CD4-positive, alpha-beta T cell treated with Interleukin-17A for 1 hour (primary cell): ENCODE measurements at places on chromosomes 12 and 14.

DNA sequence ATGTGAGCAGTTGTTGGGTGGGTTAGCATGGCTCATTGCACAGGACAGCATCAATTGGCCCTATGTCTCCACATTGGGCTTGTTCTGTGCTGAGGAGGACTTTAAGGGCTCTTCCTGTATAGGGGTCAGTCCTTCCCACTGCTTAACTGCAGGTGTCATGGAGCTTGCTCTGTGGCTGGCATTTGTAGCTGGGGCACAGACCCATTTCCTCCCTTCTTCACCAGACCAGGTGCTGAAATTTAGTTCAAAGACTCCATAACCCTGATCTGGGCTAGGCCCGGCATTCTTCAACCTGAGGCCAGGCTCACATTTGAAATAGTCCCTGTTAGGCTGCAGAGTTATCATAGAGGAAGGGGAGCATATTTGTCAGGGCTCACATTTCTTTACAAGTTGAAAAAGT, 12.8 kb downstream of the CHST11 start:
- DNase-seq, result no peak

- no peak for DNase-seq
Measured at GRCh38 chr12:121812921-121813896, 9.4 kb downstream of the SETD1B start.

DNA sequence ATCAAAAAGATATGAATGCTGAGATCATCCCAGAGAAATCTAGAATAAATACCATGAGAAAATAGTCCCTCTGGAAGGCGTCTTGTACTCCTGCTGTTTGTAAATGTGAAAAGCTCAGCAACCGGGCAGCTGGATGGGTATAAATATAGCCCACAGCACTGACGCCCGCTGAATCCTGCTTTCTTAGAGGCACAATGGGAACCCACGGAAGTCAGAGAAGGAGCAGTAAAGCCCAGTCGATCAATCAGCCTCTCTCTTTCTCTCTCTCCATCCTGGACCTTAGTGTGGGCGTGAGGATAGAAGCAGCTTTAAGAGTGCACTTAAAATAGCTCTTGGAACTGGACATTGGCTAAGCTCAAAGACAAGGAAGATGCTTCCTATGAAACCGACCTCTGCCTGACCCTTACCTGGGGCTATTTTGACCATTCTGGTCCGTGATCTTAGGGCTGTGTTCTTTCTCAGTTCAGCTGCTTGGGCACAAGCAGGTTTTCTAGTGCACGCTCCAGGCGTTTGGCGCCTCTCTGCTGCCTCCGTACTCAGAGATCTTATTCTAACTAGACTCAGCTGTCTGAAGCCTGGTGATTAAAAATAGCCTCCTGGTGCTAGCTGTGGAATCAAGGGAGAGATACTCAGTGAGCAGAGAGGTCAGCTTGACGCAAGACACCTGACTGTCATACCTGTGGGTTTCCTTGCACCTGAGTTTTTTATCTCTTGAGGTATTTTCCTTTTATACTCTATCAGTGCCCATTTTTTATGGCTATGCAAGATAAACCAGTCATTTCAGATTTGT, 144.6 kb downstream of the ETV6 start:
- no peak for DNase-seq

- DNase-seq, result no peak
Measured at GRCh38 chr12:64181430-64182291, 40.4 kb downstream of the KICS2 start.

DNA sequence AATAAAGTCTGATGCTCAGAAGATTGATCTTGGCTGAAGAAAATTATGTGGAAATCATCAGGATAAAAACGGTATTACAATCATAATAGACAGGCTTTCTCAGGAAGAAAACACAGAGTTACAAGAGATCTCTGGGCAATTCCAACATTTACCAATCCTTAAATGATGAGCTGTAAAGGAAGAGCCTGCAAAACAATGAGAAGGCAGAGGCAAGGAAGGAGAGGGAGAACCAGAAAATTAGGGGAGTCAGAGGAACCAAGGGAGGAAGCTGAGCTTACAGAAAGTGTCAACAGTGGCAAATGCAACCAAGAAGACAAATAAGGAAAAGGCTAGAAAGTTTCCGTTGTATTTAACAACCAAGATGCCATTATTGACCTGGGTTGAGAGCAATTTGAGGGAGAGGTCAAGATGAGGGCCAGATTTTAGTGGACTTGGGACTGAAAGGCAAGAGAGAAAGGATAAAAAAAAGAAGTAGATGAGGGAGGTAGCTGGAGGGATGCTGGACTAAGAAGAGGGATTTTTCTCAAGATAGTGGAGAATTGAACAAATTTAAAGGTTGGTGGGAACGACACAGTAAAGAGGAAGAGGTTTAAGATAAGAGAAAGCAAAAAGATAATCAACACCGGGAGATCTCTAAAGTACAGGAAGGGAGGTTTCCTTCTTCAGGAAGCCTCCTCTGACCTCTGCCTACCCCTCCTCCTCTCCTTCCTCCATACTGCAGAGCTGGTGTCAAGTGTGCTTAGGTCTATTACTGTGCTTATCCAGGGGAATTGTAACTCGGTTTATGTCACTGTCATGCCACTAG, 116.9 kb downstream of the DUSP6 start:
- no peak for DNase-seq

DNA sequence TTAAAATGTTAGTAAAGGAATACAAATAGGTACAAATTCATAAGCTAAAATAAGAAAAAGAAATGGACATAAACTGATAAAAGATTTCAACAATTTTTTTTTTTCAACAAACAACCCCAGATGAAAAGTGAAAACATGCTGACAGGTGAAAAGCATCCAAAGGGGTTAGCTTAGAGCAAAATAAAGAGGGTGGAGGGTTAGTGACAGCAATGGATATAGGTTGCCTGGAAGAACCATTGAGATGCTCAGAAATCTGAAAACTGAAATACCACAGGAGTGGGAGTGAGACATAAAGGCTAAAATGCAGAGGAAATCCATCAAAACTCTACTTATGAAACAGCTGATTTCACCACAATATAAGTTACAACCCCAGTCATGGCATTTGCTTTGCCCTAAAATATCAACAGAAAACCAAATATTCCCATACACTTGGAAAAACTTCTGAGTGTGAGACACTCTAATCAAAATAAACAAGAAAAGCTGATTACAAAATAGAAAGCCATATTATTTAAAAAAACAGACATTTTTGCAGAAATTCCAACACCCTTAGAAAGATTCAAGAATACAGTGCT, 136.3 kb upstream of the PLEKHG7 start:
- no peak for DNase-seq

GRCh38 chr12:110936367-110937103, 16.2 kb upstream of the MYL2 start:
- DNase-seq, result no peak
